GF-D8 (cell line): ENCODE measurements at places on chromosomes 1 and 21.
A peak's percentile ranks its signal among the peaks of the same experiment; 100 is the strongest.

- no peak for DNase-seq
These were observed 63.6 kb upstream of the TTLL7 start for GRCh38 chr1:84062496-84062895.

DNA sequence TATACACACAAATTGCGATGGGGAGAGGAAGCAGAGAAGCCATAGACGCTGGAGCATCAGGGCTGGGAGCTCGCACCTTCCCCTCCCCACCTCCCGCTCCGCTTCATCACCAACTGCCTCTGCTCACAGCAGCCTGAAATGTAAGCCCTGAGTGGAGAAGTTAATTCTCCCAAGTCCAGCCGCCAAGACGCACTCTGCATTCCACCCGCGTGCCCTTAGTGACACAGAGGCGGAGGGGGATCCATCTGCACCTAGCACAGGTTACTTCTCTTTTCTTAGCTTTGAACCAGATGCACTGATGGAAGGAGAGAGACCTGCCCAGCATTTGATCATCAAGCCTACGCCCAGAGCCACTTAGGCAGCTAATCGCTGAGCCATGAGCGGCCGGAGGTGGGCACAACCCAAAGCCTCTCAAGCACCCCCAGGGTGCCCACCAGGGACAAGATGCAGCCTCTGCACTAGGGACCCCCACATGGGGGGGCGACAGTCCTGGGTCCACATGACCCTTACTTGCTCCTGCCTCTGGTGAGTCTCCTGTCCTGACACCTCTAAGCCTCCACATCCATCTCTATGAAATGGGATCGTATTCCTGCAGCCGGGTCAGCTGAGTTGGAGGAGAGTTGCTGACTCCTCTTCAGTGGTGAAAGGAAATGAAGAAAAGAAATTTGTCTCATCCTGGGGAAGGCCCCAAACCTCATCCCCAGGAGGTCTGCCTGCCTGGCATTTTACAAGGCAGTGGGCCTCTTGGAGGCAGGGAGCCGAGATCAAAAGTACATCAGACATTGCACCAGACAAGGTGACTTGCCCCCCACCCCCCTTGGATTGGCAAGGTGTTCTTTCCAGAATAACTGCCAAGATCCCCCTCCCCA is 316.2 kb downstream of the MATN1 start:
- no peak for DNase-seq

DNA sequence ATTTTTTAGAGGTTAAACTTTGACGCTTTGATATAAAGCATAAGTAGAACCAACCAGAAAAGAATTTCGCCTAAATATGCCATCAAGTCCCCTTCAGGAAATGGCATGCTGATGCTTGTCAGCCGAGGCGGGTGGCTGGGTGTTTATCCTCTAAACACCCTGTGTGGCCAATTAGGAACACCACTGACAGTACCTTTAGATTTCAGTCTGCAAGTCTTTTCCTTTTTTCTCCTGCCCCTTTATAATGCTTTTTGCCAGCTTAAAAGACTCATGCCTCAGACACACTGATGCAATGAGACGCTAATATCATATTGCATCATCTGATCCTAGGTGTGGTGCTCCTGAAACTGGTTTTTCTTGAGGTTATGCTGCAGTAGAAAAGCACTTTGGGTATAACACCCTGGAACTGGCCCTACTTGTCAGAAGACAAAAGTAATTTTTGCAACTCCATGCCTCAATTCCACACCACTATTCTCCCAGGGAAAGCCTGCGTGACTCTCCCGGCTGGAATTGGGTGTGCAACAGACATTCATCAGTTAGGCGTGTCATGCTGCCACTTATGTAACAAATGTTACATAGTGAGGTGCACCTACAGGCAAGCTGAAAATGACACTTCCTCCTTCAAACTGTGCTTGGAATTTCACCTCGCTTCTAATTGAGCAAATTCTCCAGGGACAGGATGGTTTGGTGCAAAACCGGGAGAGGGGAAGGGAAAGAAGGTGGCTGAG is 2.0 kb upstream of the RCC2 start:
- no peak for DNase-seq

DNA sequence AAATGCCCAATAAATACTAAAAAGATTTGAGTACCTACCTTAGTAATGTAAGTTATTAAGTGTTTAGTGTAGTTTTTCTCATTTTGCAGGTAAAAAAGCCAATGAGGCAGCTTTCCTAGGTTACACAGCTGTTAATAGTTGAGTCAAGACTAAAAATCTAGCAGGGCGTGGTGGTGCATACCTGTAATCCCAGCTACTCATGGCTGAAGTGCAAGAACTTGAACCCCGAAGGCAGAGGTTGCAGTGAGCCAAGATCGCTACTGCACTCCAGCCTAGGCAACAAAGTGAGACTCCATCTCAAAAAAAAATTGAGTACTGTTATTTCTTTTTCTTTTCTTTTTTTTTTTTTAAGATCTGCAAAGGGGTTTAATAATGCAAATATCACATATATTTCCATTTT is 7.7 kb downstream of the YBX1 start:
- no peak for DNase-seq

DNA sequence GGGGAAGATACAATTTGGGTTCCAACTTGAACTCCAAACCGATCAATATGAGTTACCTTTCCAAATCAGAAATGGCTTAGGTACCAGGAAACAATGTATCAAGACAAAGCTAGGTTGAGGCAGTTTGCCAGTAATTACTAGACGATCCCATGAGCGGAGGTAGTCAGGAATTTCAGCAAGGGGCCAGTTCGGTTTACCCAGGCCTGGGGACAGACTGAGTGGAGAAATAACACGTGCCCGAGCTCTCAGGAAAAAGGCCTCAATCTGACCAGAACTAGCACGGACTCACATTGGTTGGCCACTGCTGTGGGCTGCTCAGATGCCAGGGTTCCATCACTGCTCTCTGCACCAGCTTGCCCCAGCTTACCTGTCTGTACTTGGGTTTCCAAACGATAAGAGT is 15.3 kb downstream of the CLSTN1 start:
- no peak for DNase-seq

- no peak for DNase-seq
These were observed 83.8 kb upstream of the TSPAN2 start for GRCh38 chr1:115173151-115173550.

GRCh38 chr1:58497499-58497898 is 49.0 kb downstream of the OMA1 start:
- no peak for DNase-seq

GRCh38 chr1:27342391-27342777 is 562 bp downstream of the SYTL1 start:
- no peak for DNase-seq

DNA sequence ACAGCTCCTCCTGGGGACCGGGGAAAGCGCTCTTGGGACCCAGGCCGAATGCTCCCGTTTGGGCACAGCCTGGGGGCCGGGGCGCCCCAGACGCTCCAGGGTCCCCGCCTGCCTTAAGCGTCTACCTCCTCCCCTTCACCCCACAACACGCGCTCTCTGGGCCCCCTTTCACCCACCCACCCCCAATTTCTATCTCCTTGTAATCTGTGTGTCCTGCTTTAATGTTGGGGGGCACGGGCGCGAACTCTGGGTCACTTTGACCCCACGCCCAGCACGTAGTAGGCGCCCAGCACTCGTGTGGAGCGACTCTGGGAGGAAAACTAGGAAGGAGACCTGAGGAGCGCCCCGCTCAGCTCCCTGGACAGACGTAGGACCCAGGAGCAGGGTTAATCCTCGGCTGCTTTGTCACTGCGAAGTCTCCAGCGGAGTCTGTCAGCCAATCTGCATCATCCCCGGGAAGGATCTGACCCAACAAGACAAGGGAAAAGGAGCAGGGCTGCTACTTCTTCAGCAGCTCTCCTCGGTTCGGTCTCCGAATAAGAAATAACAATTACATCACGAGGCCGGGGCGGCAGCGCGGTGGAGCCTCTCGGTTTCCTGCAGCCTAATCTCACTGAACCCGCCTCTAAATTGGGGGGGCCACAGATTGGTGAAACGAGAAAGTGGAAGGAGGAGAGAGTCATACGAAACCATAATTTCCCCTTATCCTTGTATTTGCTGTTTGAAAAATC is 757 bp upstream of the NRIP1 start:
- peak; percentile 50 for DNase-seq

DNA sequence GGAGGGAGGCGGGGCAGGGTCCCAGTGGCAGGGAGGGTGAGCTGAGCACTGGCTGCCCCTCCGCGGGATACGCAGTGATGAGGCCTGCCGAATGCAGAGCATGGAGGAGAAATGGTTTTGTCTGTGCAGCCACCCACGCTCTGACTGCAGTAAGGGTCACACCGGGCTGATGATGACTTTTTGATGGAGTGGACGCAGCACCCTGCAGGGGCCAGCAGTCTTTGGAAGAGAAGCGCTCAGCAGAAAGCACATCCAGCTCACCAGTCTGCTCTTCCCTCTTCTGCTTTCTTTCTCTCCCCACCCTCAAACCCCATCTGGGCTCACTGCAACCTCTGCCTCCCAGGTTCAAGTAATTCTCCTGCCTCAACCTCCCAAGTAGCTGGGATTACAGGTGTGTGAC is 61.9 kb upstream of the ATP1A1 start:
- no peak for DNase-seq

DNA sequence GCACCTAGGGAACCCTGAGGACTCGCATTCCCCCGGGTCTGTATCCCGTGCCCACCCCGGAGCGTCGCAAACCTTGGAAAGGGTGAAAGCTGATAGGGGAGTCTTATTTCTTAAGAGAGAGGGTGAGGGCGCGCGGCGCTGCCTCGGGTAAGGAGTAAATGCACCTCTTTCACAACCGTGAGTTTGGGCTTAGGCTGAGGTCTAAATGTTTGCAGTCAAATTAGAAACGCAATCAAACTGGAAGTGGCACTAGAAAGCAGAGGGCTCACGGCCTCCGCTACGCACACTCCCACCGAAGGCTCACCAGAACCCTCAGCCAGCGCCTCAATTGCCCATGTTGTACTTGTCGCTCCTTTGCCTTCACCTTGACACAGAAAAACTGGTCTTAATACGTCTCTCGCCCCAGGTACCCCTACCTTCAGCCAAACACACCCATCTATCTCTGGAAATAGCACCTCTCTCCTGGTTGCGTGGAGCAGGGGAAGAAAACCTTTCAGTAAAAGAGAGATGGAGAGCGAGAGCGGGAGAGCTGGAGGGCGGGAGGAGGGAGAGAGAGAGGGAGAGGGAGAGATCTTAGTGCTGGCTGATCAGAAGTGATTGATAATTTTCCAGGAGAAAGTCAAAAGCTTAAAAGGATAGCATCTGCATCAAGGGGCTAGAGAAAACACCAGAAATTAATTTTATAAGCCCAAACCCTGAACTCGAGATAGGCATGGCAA is 1.7 kb upstream of the HLX start:
- DNase-seq = peak; percentile 45
